ENCODE measurements at places on chromosomes 5 and 9.

DNA sequence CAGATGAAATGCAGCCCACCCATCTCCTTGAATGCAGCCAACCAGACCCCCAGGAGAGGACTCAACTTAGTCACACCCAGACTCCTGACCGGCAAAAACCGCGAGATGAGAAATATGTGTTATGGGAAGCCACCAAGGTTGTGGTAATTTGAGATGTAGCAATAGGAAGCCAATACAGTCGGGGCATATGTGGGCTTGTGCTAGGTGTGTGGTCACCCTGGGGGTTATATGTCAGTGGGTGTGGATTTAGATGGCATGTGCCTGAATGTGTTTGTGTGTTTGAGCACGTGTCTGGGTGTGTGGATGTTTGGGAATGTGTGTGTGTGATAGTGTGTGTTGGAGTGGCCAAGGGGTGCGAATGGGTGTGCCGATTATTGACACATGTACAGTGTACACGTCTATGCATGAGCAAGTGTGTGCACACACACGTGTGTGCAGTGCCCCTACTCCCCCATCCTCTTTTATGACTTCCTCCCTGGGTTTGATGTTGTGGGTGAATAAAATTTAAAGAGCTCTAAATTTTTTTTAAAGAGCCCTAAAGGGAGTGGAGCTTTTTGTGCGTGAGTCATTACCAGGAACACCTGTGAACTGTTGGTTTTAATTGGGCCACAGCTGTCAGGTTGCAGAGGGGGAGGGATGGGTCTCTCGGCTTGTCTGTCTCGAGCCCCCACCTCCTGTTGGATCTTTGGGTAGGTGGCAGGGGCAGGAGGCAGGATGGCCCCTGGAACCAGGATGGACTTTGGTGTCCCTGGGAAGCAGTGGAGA lies 86.8 kb downstream of the LHX2 start:
- H3K36me3 ChIP-seq: no peaks in the 10 kb centered on the region
- H3K4me3 ChIP-seq: no peak overlapping the region
- H3K27me3 ChIP-seq: peaks cover 9% of the 10 kb centered on the region
- H3K4me1 ChIP-seq: no peaks in the 10 kb centered on the region
- no peak for DNase-seq

GRCh38 chr9:126117631-126118030 lies 209.0 kb upstream of the MVB12B start:
- no peaks in the 10 kb centered on the region for H3K4me1 ChIP-seq
- H3K36me3 ChIP-seq: no peaks in the 10 kb centered on the region
- peaks cover 3% of the 10 kb centered on the region for H3K27me3 ChIP-seq
- no peak overlapping the region for H3K4me3 ChIP-seq
- no peak overlapping the region for H3K27ac ChIP-seq

GRCh38 chr9:11618241-11618805 lies 1005.5 kb upstream of the PTPRD start:
- no peaks in the 10 kb centered on the region for H3K36me3 ChIP-seq
- no peaks in the 10 kb centered on the region for H3K4me1 ChIP-seq
- no peaks in the 10 kb centered on the region for H3K27me3 ChIP-seq

- no peaks in the 10 kb centered on the region for H3K27me3 ChIP-seq
- DNase-seq: no peak
- H3K36me3 ChIP-seq: no peaks in the 10 kb centered on the region
- H3K4me1 ChIP-seq: no peaks in the 10 kb centered on the region
- H3K27ac ChIP-seq: no peak overlapping the region
- no peak overlapping the region for H3K4me3 ChIP-seq
These were observed 61.7 kb upstream of the SLC27A6 start for GRCh38 chr5:128903550-128903949.

DNA sequence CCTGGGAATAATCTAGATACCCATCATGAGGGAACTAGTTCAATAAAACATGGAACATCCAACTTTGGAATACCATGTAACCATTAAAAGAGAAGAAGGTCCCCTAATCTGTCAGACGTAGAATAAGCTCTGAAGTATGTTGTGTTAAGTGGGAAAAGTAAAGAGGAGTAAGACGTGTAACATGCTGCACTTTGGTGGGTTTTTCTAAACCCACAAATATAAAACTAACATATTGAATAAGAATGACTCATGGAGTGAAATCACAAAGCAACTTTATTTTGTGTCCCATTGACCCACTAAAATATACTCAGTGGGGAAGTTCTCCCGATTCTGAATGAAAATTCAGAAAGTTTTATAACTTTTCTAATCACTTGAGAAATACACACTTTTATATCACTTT lies 67.9 kb upstream of the PIK3R1 start:
- no peak overlapping the region for H3K27ac ChIP-seq
- no peak overlapping the region for H3K4me3 ChIP-seq
- H3K36me3 ChIP-seq: no peaks in the 10 kb centered on the region

- peak; percentile 76 for DNase-seq
- H3K36me3 ChIP-seq: no peaks in the 10 kb centered on the region
- peaks cover 50% of the 10 kb centered on the region for H3K4me1 ChIP-seq
- H3K27ac ChIP-seq: peak overlapping the region; percentile 94
- no peaks in the 10 kb centered on the region for H3K27me3 ChIP-seq
- peak overlapping the region; percentile 66 for H3K4me3 ChIP-seq
These were observed 33.5 kb upstream of the CRB2 start for GRCh38 chr9:123322273-123323195.

DNA sequence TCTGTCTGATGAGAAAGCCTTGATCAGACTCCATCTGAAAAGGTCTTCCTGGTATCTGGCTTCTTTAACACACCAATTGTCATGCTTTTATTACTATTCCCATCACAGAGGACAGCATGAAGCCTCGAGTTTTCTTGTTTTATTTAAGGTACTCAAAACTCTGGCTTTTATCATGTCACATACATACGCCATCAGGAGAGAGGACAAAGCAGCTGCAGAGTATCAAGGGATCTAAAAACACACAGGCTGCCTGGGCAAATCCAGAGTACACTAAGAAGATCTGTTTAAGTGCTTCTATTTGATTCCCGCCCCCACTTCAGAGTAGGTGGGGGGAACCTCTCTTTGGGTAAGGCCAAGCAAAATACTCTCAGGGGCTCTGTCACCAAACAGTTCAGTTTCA lies 277.2 kb downstream of the SPOCK1 start:
- no peak for DNase-seq
- no peak overlapping the region for H3K4me3 ChIP-seq
- no peak overlapping the region for H3K27ac ChIP-seq
- no peaks in the 10 kb centered on the region for H3K4me1 ChIP-seq
- H3K36me3 ChIP-seq: no peaks in the 10 kb centered on the region

GRCh38 chr9:106321394-106322180 lies 541.4 kb upstream of the ZNF462 start:
- H3K4me3 ChIP-seq: no peak overlapping the region
- no peak overlapping the region for H3K27ac ChIP-seq
- H3K27me3 ChIP-seq: no peaks in the 10 kb centered on the region
- H3K4me1 ChIP-seq: no peaks in the 10 kb centered on the region
- no peak for DNase-seq

GRCh38 chr9:37327553-37327952 lies 94.9 kb upstream of the GRHPR start:
- H3K36me3 ChIP-seq: peaks cover 3% of the 10 kb centered on the region
- no peak overlapping the region for H3K27ac ChIP-seq
- no peak for DNase-seq
- H3K4me3 ChIP-seq: no peak overlapping the region

DNA sequence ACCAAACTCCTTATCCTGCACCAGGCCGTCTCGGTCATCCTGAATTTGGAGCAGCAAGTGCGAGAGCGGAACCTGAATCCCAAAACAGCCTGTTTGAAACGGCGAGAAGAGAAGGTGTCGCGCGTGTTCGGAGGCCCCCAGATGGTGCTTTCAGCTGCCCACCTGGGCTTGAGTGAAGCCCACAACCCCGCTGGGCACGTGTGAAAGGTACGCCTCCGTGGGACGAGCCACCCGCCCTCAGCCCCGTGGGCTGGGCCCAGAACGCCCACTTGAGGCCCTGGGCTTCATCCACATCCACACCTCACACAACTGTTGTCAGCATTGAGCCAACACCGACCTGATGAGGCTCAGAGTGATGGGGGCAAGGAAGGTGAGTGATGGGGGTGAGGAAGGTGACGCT lies 72.8 kb downstream of the INSL6 start:
- no peak overlapping the region for H3K4me3 ChIP-seq
- H3K27ac ChIP-seq: no peak overlapping the region
- peaks cover 3% of the 10 kb centered on the region for H3K4me1 ChIP-seq
- no peak for DNase-seq
- no peaks in the 10 kb centered on the region for H3K27me3 ChIP-seq

DNA sequence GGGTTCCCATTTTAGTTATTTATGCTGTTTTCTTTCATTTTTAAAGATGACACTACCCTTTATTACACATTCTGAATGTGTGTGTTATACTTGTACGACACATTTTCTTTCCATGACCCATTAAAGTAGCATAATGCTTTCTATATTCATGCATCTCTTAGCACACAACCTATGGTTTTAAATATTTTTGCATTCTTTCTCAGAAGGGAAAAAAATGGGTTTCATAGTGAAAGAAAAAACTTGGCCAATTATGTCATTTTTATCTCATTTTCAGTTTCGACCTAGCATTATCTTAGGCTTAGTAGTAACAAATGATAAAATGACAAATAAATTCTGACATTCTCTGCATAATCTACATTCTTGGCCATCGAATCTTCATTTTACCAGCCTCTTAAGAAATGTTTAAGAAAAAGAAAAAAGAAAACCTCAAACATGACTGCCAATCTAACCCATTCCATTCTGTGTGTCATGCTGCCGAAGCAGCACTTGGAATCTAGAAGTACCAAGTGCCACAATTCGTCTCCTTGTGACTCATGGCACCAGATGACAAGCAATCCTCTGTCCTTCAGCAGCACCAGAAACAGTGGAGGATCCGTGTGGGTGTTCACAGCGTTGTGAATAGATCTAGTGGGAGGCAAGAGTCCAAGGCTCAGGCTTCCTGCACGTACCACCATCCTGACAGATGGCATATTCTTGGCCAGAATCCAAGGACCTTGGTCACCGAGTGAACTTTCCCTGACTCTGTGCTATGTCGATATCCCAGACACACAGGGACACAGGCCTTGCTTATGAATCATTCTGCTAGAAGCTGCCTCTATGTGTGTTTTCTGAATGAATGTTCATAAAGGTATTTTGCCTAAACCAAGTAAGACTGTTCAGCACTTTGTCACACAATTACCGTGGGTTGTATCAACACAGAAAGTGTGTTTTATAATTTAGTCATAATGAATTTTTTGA lies 502.7 kb downstream of the NR2F1-AS1 start:
- H3K36me3 ChIP-seq: no peaks in the 10 kb centered on the region
- no peaks in the 10 kb centered on the region for H3K4me1 ChIP-seq
- H3K27me3 ChIP-seq: no peaks in the 10 kb centered on the region
- H3K4me3 ChIP-seq: no peak overlapping the region

- H3K4me1 ChIP-seq: no peaks in the 10 kb centered on the region
- H3K27me3 ChIP-seq: peaks cover 10% of the 10 kb centered on the region
- H3K27ac ChIP-seq: no peak overlapping the region
- H3K36me3 ChIP-seq: peaks cover 2% of the 10 kb centered on the region
- no peak overlapping the region for H3K4me3 ChIP-seq
These were observed 165.5 kb downstream of the SYK start for GRCh38 chr9:90967145-90967538.

DNA sequence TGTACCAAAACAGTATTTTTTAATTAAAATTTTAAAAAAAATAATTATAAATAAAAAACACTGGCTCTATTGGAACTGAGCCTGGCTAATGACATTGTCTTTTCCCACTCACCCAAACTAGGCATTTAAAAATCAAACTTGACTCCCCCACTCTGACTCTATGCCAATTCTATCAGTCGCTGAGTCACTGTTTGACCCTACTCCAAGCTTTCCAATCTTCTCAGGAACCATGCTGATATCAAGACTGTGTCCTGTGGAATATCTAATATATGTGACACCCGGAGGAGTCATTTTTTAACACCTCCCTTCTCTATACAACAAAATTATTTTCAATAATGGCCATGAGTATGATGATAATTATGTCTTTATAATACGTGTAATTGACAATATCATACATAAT lies 171.6 kb upstream of the RASEF start:
- no peaks in the 10 kb centered on the region for H3K36me3 ChIP-seq
- no peak for DNase-seq
- no peaks in the 10 kb centered on the region for H3K4me1 ChIP-seq
- H3K27me3 ChIP-seq: peaks cover 2% of the 10 kb centered on the region

DNA sequence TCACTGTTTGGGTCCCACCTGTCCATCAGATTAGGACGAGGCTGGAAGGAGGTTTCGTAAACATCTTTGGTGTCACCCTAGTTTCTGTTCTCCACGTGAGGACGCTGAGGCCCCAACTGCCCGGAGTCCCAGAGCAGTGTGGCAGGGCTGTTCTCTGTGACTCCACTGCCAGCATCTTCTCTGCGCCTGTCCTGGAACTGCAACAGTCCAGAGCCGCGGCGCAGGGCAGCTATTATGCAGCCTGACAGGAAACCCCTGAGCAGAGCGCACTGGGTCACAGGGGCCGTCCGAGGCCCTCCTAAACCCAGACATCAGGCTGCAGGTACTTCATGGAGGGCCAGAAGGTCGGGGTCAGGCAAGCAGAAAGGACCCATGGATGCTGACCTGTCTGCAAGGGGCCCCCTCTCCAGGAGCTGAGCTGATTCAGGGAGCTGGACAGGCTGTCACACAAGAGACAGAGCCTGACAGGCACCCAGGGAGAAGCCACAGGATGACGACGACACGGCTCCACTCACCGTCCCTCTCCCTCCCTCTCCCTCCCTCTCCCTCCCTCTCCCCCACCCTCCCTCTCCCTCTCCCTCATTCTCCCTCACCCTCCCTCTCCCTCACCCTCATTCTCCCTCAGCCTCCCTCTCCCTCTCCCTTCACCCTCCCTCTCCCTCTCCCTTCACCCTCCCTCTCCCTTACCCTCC lies 31.7 kb downstream of the DBH start:
- DNase-seq: no peak
- no peaks in the 10 kb centered on the region for H3K36me3 ChIP-seq
- no peaks in the 10 kb centered on the region for H3K4me1 ChIP-seq
- no peak overlapping the region for H3K27ac ChIP-seq

DNA sequence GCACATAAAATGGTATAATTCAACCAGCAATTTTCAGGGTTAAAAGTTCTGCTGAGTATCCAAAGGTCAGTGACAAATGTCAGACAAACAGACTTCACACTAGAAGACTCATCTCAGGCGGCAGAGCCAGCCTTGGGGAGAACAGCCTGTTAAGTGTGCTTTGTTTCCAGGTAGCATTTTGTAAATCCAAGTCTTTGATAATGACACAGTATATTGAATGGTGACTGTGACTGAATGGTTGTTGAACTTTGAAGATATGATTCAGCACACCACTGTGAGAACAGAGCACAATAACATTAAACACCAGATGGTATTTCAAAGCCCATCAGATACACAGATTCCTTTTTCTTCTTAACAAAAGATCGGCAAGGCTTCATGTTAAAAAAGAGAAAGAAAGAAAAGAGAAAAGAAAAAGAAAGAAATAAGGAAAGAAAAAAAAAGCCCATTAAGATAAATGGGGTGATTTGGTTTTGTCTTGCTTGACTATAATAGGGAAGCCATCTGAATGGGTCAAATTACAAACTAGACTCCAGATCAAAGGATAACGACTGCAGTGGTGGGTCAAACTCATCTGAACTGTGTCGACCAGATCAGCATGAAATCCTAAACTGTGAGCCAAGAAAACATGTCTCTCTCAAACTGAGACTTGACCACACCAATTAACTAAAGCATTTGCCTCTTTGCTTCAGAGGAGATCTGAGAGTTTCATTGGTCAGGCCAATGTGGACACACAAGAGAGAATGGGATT lies 313.0 kb upstream of the ZNF608 start:
- no peaks in the 10 kb centered on the region for H3K4me1 ChIP-seq
- H3K4me3 ChIP-seq: no peak overlapping the region
- H3K27ac ChIP-seq: no peak overlapping the region
- no peaks in the 10 kb centered on the region for H3K36me3 ChIP-seq

GRCh38 chr5:167485061-167485774 lies 806.2 kb upstream of the WWC1 start:
- H3K4me3 ChIP-seq: no peak overlapping the region
- H3K27me3 ChIP-seq: no peaks in the 10 kb centered on the region
- no peak for DNase-seq
- H3K4me1 ChIP-seq: no peaks in the 10 kb centered on the region
